NCI-H748 treated with DMSO at 0.1 percent for 48 hours (cell line): ENCODE measurements at places on chromosomes 12 and 14.
A peak's percentile ranks its signal among the peaks of the same experiment; 100 is the strongest.

- DNase-seq = no peak
Observed at GRCh38 chr12:83559650-83560049, 872.9 kb downstream of the TMTC2 start.

GRCh38 chr12:59084511-59085375 is 164.4 kb upstream of the LRIG3 start:
- DNase-seq = peak; percentile 55

DNA sequence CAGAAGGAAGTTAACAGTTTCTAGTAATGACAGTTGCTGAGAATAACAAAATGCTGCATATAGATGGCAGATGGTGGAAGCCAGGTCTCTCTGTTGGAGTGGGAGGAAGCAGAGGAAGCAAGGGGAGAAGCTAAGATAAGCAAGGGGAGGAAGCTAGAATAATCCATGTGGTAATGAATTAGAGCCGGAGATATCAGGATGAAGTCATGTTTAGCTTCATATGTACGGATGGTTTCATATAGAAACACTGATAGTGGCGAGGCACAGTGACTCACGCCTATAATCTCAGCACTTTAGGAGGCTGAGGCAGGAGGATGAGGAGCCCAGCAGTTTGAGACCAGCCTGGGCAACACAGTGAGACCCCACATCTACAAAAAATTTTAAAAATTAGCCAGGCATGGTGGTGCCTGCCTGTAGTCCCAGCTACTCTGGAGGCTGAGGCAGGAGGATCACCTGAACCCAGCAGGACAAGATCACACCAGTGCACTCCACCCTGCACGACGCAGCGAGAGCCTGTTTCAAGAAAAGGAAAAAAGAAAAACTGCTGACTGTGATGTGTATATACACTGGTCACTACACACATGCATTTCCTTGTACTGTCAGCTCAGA is 49.2 kb downstream of the ANAPC7 start:
- DNase-seq = no peak

GRCh38 chr12:131011165-131012079 is 57.7 kb downstream of the ADGRD1 start:
- DNase-seq = no peak

DNA sequence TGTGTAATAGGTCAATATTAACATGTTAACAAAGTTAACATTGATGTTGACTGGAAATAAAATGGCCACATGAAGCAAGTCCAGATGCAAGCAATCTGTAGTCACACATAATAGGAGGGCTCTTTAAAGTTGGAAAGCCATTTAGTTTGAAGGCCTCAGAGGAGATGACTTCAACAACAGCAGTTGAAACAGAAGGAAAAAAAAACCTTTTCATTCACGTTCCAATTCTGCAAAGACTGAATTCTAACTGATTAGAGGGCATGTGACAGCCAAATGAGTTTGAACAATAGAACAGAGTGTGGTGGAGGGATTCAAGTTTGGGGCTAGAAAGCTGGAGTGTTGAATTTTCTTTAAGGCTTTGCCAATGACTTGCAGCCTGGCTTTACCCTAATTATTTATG is 41.5 kb upstream of the DAAM1 start:
- no peak for DNase-seq

GRCh38 chr14:34797747-34798583 is 77.2 kb downstream of the BAZ1A start:
- no peak for DNase-seq

GRCh38 chr12:113477842-113478215 is 6.2 kb upstream of the LHX5 start:
- no peak for DNase-seq

DNA sequence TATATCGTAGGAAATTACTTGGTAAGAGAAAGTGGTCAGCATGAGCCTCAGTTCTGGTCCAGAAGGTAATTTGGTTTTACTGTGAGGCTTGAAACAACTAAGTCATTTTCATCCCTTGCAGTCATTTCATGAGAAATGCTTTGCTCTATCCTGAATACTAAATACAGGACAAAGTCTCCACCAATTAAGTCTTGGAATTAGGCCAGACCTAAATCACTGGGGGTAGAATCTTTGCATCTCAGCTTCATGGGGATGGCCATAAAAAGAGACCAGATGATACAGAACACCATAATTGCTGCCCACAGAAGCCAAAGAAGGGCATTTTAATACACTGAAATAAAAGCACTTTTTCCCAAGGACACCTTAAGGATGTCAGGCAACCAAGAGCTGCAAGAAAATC is 277.9 kb upstream of the DCN start:
- peak; percentile 80 for DNase-seq

DNA sequence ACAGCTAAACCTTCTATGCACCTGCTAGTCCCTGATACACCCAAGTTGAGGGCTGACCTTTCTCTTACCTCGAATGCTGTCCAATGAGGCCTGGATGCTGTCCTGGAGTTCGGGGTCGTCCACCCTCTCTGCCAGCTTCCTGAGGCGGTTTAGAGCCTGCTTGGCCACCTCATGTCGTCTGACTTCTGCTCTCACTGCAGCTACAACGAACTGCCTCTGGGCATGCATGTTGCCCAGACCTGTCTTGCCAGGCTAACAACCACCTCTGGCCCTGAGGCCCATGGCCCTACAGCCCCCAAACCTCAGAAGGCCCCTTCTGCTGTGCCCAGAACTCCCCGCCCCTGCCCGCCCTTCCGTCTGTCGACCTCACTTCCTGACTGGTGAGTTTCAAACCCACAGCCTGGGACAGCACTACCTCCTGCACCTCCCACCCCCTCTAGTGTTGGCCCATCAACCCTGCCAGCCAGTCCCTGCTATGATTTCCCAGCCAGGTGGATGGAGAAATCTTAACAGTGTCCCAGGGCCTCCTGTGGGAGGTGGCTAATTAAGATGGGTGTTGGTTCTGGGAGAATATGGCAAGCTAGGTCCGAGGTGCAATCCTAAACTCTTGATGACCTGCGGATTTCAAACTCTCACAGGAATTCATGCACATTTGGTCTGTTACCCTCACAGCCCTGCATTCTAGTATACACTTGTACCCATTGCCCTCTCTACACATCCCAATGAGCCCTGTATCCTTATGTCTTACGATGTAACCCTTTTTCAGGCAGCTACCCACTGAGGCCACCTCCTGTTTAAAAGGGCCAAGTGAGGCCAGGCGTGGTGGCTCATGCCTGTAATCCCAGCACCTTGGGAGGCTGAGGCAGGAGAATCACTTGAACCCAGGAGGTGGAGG is 2.7 kb upstream of the TSPAN31 start:
- DNase-seq = no peak

DNA sequence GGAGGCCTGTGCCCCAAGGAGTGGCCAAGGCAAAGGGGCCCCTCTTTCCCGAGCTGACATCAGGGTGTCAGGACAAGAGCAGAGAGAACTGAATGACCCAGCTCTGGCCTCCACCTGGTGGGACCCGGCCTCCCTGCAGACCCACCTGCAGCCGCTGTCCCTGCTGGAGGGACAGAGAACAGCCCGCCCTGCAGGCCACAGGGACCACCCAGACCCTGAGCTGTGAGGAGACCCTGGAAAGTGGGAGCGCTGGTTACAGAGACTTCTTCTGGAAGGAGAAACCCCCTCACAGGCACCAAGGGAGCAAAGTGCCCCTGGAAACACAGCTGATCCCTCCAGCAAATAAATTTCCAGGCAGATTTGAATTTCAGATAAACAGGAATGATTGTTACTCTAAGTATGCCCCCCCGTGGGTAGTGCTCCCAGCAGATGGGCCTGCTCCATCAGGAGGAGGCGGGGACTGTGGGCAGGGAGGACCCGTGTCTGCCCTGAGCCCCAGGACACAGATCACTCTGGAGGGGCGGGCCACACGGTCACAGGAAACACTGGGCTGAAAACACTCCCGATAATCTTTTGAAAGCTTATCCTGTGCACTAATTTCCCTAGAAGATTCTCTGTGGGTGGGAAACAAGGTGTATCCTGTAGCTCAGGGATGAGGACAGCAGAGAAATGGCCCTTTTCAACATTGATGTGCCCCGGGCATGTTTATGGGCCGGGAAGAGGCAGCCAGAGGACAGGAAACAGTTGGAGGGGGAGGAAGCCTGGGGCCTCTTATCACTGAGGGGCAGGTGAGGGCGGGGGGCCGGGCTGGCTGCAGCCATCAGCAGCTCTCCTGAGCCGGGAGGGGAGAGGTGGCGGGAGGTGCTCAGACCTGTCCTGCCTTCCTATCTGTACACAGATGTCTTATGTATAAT is 276.0 kb downstream of the ADGRD1 start:
- no peak for DNase-seq

DNA sequence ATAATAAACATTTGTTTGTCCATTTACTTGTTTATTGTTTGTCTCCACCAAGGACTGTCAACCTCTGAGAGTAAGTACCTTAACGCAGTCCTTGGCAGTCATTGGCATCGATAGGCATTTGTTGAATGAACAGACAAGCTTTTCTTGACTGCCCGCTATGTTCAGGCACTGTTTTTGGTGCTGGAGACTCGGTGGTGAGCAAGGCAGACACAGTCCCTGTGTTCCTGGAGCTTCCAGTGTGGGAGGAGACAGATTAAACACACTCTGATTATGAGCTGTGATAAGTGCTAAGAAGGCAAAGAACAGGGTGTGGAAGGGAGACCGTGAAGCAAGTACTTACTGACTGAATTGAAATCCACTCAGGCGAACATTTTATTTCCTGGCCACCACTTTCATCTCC is 1.2 kb downstream of the ATP6V0A2 start:
- DNase-seq = no peak

DNA sequence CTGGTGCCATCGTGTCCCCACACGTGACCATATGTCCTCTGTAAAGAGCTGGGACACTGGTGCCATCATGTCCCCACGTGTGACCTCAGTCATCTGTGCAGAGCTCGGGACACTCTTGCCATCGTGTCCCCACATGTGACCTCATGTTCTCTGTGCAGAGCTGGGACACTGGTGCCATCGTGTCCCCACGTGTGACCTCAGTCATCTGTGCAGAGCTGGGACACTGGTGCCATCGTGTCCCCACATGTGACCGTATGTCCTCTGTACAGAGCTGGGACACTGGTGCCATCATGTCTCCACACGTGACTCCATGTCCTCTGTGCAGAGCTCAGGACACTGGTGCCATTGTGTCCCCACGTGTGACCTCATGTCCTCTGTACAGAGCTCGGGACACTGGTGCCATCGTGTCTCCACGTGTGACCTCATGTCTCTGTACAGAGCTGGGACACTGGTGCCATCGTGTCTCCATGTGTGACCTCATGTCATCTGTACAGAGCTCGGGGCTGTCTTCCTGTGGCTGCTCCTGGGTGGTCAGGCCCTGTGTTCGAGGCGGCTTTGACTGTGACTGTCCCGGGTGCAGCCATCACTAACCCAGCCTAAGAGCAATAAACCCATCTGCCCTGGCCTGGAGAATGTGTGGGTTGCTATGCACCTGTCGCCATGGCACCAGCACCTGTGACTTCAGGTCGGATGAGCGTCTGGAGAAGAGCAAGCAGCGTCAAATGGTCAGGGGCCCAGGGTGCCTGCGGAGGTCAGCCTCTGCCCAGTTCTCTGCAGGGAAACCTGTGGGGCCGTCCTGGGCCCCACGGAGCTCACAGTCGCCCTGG is 334.4 kb downstream of the ADGRD1 start:
- DNase-seq = no peak

DNA sequence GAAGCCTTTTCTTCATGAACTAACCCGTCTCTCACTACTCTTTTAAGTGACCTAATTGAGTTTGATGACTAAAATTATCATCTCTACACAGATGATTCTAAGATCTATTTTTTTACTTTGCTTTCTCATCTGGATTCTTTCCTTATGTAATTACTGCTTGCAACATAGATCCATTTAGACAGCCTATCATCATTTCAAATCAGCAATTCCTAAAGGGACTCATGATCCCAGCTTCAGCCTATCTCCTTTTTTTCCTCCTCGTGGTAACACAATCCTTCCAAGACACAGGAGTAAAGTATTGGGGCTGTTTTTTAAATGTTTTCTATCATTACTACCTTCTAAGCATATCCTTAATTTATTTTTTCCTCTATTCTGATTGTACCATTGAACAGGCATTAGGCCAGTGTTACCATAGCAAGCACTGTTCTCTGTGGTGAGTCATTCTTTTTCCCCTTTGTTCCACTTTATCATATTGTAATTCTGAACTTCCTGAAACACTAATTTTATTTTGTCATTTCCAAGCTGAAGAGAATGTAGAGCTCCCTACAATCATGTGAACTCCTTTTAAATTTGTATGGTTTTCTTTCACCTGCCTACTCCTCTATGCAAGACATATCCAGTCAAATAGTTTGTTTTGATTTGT is 190.4 kb upstream of the FAR2 start:
- no peak for DNase-seq
